Hepatocyte (in vitro differentiated cells): ENCODE measurements at places on chromosomes 1 and 21. TPM values are rescaled to one million over a fixed set of nuclear protein-coding genes. Genes with fewer than 3 reads are reported as not detected.

GLMP gene
- polyA plus RNA-seq = 169 and 206 TPM in 2 replicates

DR1 gene
- polyA plus RNA-seq = 22.7 and 28.2 TPM in 2 replicates

C1orf116 gene
- 15.7 and 18.7 TPM in 2 replicates for polyA plus RNA-seq

URB2 gene
- 3.0 and 4.6 TPM in 2 replicates for polyA plus RNA-seq

CD48 gene
- not detected in 2 replicates for polyA plus RNA-seq

PLA2G2D gene
- not detected in 2 replicates for polyA plus RNA-seq

DNA sequence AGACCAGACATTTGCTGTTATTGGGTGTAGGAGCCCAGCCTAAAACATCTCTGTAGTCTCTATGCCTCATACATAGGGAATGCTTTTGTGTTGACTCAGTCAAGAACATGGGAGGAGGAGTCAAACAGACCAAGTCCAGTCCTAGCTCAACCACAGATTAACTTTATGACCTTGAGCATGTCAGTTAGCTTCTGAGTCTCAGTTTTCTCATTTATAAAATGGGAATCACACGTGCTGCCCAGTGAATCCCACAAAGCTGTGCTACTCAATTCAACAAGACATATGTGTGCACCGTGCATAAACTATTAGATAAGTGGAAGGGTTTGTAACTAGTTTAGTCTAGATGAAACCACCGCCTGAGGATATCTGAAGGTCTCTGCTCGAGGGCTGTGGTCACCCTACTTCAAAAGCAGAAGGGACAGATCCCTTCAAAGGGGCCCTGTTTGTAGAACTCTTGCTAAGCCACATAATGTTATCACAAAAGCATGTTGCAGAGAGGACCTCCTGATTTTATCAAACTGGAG lies 109.5 kb upstream of the NFIA start:
- H3K4me3 ChIP-seq = no peak overlapping the region
- no peaks in the 10 kb centered on the region for H3K36me3 ChIP-seq
- no peak overlapping the region for H3K27ac ChIP-seq

DNA sequence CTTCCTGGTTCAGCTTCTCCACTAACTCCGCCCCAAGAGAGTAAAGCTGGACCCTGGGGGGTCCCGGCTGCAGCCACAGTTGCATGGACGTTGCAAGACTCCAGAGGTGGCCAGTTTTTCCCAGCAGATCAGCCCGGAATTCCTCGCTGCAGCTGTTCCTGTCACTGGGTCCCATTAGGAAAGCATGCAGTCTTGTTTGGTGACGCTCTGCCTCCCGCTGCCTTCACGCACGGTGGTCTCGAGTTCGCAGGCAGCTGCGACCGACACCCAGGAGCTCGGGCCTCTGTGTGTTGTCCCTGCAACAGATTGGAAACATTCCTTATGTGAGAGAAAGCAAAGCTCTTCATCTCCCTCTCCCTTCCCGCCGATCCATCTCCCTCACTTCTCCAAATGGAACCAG lies 162.8 kb downstream of the PRDM16 start:
- no peak overlapping the region for H3K27ac ChIP-seq
- H3K36me3 ChIP-seq = no peaks in the 10 kb centered on the region
- DNase-seq = no peak
- peaks cover 8% of the 10 kb centered on the region for H3K4me1 ChIP-seq

DNA sequence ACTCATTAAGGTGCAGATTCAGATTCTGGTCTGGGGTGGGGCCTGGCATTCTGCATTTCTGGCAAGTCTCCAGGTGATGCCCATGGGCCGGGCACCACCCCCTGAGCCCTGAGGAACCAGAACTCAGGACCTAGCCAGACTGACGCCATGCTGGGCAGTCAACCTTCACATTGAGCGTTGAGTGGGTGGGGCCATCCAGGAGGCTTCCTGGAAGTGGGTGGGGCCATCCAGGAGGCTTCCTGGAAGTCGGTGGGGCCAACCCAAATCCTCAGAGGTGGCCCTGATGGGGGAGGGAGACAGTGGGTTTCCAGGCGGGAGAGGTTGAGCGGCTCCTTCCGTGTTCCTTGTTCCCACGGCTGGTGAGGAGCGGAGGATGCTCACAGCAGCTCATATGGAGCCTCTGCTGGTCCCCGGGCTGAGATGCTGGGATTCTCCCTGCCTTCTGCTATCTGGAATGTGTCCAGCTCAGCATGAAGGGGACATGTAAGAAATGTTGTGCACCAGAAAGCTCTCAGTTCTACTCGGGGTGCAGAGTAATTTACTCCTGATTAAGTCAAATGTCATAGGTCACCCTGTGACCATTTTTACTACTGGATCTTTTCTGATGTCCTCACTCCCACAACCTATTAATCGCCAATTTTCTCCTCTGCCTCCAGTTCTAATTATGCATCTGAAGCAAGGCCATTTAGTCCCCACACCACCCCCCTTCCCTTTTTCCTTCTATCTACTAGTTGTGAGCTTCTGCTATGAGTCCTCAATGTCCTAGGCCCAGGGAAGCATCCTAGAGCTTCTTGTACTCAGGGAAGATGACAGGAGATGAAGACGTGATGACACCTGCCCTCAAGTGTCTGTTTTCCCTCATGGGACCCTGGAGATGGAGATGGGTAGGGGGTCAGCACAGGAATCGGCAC lies 435.4 kb downstream of the PTPRU start:
- no peaks in the 10 kb centered on the region for H3K36me3 ChIP-seq
- no peak overlapping the region for H3K27ac ChIP-seq
- no peak for DNase-seq
- H3K4me1 ChIP-seq = no peaks in the 10 kb centered on the region

DNA sequence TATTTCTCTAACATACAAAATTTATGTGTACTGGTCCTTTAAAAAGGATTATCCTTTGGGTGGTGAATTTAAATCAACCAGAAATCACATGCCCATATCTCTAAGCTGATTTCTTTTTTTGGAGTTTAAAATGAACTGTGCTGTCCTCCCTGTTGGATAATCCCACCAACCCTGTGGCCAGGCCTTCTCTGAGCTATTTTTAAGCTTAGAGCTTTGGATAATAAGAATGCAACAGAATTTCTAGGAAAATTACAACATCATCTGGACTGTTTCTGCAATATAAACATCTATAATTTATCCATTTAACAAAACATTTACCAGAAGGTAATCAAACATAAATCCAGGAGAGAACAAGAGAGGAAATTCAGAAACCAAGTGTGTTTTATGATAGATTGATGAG lies 88.3 kb downstream of the LRRC40 start:
- no peaks in the 10 kb centered on the region for H3K4me1 ChIP-seq
- H3K27ac ChIP-seq = no peak overlapping the region
- no peak overlapping the region for H3K4me3 ChIP-seq
- H3K36me3 ChIP-seq = no peaks in the 10 kb centered on the region
- no peak for DNase-seq

DNA sequence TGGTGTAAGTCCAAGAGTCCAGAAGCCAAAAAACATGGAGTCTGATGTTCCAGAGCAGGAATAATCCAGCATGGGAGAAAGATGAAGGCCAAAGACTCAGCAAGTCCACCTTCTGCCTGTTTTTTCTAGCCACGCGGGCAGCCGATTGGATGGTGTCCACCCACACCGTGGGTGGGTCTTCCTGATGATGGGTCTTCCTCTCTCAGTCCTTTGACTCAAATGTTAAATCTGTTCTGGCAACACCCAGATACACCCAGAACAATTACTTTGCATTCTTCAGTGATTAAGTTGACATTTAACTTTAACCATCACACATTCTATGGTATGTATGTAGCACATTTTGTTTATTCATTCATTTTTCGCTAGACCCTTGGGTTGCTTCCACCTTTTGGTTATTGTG lies 944.4 kb downstream of the PLA2G4A start:
- H3K4me1 ChIP-seq = no peaks in the 10 kb centered on the region
- no peak overlapping the region for H3K4me3 ChIP-seq
- no peak for DNase-seq
- no peaks in the 10 kb centered on the region for H3K27me3 ChIP-seq
- no peaks in the 10 kb centered on the region for H3K36me3 ChIP-seq

DNA sequence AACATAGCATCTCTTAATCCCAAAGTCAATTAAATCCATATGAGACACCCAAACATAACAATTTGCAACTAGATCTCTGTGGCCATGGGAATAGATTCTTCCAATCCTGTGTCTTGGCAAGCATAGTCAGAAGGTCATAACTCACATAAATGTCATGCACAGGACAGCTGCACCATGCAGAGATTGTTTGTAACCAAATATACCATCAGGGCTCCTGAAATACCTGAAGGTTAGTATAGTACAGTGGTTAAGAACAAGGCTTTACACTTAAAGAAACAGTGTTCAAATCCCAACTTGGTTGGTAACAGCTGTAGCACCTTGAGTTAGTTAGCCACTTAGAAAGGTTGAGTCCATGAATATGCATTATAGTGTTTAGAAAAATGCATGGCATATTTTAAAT lies 82.6 kb upstream of the CCDC190 start:
- H3K4me3 ChIP-seq = no peak overlapping the region
- H3K36me3 ChIP-seq = no peaks in the 10 kb centered on the region
- no peak for DNase-seq
- H3K27me3 ChIP-seq = no peaks in the 10 kb centered on the region
- no peaks in the 10 kb centered on the region for H3K4me1 ChIP-seq
- no peak overlapping the region for H3K27ac ChIP-seq

- peak overlapping the region; percentile 29 for H3K27ac ChIP-seq
- peaks cover 8% of the 10 kb centered on the region for H3K4me1 ChIP-seq
These were observed 189.6 kb downstream of the PLPP3 start for GRCh38 chr1:56389813-56390212.

DNA sequence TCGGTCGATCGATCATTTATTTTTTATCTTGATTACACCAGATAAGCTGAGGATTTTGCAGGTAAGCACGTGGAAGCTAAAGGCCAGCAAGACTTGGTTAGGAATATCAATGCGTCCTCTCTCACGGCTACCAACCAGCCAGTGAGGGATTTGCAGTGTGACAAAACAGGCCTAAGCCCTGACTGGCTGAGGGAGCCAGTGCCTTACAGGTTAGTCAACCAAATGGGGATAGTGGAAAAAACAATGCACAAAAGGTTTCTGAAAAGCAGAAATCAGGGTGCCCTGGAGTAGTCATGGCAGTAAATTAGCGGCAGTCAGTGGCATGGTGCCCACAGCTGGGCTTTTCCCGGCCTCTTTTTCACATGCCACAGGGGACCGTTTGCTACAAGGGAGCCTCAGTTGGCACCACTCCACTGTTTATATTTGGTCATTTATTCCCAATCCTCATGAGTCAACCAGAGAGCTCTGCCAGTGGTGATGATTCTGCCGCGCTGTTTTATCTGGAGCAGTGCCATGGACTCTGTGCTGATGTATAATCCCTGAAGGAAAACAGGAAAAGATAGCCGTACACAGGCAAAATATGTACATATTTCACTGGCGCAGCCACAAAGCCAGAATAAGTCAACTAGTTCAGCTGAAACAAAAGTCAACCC lies 167.6 kb downstream of the RHOU start:
- peaks cover 79% of the 10 kb centered on the region for H3K4me1 ChIP-seq
- DNase-seq = peak; percentile 80
- no peaks in the 10 kb centered on the region for H3K27me3 ChIP-seq
- no peaks in the 10 kb centered on the region for H3K36me3 ChIP-seq
- H3K4me3 ChIP-seq = no peak overlapping the region
- H3K27ac ChIP-seq = peak overlapping the region; percentile 77

GRCh38 chr1:163872067-163872466 lies 550.3 kb downstream of the NUF2 start:
- DNase-seq = no peak
- no peaks in the 10 kb centered on the region for H3K4me1 ChIP-seq
- no peak overlapping the region for H3K4me3 ChIP-seq
- no peak overlapping the region for H3K27ac ChIP-seq

DNA sequence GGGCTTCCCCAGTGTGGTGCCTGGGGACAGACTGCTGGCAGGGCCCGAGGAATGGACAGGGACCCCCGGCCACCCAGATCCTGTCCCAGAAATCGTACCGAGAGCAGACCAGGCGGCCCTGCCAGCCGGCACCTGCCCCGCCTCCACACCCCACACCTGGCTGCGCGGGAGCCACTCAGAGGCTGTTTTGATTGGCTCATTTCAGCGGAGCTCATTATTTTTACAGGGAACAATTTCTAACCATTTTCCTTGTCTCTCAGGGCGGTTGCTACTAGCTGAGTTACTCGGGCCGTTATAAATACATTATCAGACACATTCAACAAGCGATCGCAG lies 39.3 kb upstream of the AJAP1 start:
- no peaks in the 10 kb centered on the region for H3K27me3 ChIP-seq
- no peak overlapping the region for H3K4me3 ChIP-seq
- no peaks in the 10 kb centered on the region for H3K4me1 ChIP-seq

- no peaks in the 10 kb centered on the region for H3K27me3 ChIP-seq
- no peak overlapping the region for H3K27ac ChIP-seq
- DNase-seq = no peak
- H3K4me3 ChIP-seq = no peak overlapping the region
- H3K4me1 ChIP-seq = peaks cover 40% of the 10 kb centered on the region
These were observed 2.5 kb upstream of the DHRS3 start for GRCh38 chr1:12620488-12620865.

DNA sequence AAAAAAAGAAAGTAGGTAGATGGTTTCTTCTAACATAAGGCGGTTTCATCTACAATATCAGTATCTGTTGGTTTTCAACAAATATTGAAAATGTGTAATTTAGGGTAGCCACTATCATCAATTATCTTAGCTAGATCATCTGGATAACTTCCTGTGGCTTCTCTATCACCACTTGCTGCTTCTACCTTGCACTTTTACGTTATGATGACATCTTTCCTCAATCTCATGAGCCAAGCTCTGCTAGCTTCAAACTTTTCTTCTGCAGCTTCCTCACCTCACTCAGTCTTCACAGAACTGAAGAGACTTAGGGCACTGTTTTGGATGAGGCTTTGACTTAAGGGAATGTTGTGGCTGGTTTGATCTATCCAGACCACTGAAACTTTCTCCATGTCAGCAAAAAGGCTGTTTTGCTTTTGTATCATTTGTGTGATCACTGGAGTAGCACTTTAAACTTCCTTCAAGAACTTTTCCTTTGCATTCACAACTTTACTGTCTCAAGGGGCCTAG lies 144.9 kb upstream of the HP1BP3 start:
- no peak for DNase-seq
- no peaks in the 10 kb centered on the region for H3K36me3 ChIP-seq
- no peak overlapping the region for H3K27ac ChIP-seq
- H3K4me1 ChIP-seq = no peaks in the 10 kb centered on the region
- H3K27me3 ChIP-seq = no peaks in the 10 kb centered on the region
- no peak overlapping the region for H3K4me3 ChIP-seq

- peak overlapping the region; percentile 44 for H3K27ac ChIP-seq
- H3K4me1 ChIP-seq = no peaks in the 10 kb centered on the region
- no peaks in the 10 kb centered on the region for H3K27me3 ChIP-seq
- DNase-seq = no peak
- no peaks in the 10 kb centered on the region for H3K36me3 ChIP-seq
- peak overlapping the region; percentile 72 for H3K4me3 ChIP-seq
These were observed 405 bp upstream of the RAB29 start for GRCh38 chr1:205775717-205776056.

- no peaks in the 10 kb centered on the region for H3K36me3 ChIP-seq
- H3K4me3 ChIP-seq = no peak overlapping the region
- no peaks in the 10 kb centered on the region for H3K4me1 ChIP-seq
- H3K27ac ChIP-seq = no peak overlapping the region
These were observed 26.6 kb upstream of the SOX13 start for GRCh38 chr1:204046346-204046745.
